ENCODE measurements at places on chromosomes 12 and 14. TPM values are rescaled to one million over a fixed set of nuclear protein-coding genes. Genes with fewer than 3 reads are reported as not detected.

- no peak for DNase-seq
These were observed 137.8 kb upstream of the SOX5 start for GRCh38 chr12:24087294-24087693.

DNA sequence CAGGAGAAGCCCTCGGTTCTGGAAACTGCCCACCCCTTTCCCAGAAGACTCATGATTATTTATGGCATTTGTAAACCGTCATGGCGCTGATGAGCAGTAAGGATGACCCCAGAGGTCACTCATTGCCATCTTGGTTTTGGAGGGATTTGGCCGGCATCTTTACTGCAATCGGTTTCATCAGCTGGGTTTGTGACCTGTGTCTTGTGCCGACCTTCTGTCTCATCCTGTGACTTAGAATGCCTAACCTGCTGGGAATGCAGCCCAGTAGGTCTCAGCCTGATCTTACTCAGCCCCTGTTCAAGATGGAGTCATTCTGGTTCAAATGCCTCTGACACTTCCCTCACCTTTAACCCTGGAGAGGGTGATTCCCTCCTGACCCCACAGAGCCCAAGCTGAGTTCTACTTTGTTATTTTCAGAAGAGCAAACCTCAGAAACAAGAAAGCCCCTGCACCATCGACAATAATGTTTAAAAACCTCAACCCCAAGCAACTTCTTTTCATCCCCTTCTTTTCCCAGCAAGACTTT, 105.5 kb upstream of the SFSWAP start:
- no peak for DNase-seq

- no peak for DNase-seq
These were observed 1.2 kb downstream of the POU6F1 start for GRCh38 chr12:51216642-51217041.

- no peak for DNase-seq
These were observed 56.4 kb upstream of the ISM2 start for GRCh38 chr14:77554816-77555599.

GRCh38 chr14:87628780-87629179, 364.2 kb downstream of the GALC start:
- no peak for DNase-seq

DNA sequence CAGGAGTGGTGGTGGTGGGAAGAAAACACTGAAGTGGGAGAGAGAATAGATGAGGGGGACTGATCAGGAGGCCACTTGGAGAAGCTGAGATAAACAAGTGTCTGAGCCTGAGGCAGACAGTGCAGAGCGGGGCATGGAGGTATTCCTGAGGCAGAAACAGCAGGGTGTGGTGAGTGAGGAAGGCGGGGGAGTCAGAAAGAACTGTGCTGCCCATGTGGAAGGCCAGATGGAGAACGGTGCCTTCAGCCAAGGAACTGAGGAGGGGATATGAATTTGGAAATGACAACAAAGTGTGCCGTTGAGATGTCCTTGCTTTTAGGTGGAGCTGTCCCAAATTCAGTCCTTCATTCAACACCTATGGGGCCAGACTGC, 13.7 kb downstream of the APPL2 start:
- DNase-seq = no peak

DNA sequence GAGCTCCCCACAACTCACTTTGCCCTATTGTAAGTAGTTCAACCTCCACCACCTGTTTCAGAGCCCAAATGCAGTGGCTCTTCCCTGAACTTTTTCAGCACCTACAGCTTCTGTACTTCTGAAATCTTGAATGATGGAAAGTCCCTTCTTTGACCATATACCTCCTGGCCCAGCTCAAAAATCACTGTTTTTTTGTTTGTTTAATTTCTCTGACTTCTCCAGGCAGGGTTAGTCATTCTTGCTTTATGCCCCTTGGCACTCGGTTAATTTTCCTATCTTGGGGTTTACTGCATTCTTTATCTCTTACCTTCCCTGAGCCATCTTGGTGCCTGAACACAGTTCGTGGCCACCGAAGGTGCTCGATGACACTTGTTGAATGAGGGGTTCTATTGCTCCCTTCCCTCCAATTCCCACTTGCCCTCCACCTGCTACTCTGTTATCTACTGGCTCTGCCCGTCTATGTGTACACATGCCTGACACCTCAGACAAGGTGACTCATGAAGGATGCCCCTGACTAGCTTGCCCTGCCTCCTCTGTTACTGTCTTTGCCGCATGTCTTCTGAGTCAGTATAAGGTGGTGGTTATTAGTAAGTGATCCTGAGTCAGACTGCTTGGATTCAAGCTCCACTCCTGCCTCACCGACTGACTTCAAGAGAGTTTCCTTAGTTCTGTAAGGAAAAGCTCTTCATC, 4.4 kb downstream of the AMHR2 start:
- DNase-seq = peak; percentile 62

- peak; percentile 12 for DNase-seq
These were observed 179.9 kb downstream of the ADCK1 start for GRCh38 chr14:77979666-77980351.

- DNase-seq = no peak
These were observed 755.6 kb downstream of the MED13L start for GRCh38 chr12:115521771-115522409.

Gene PTCSC3
- total RNA-seq = not detected

Gene PLCZ1
- total RNA-seq = not detected

Gene DEPDC4
- total RNA-seq = 1.6 TPM

Gene ANKRD9
- 16.9 TPM for total RNA-seq

Gene SOAT2
- total RNA-seq = 6.7 TPM

Gene CLECL1
- total RNA-seq = 8.5 TPM
